CD4-positive, alpha-beta T cell treated with Interferon alpha-2 for 1 hour (primary cell): ENCODE measurements at places on chromosomes 12 and 14.

GRCh38 chr14:81517798-81518398, 15.8 kb downstream of the SEL1L start:
- no peak for DNase-seq

GRCh38 chr14:53890611-53891101, 66.0 kb downstream of the BMP4 start:
- no peak for DNase-seq

DNA sequence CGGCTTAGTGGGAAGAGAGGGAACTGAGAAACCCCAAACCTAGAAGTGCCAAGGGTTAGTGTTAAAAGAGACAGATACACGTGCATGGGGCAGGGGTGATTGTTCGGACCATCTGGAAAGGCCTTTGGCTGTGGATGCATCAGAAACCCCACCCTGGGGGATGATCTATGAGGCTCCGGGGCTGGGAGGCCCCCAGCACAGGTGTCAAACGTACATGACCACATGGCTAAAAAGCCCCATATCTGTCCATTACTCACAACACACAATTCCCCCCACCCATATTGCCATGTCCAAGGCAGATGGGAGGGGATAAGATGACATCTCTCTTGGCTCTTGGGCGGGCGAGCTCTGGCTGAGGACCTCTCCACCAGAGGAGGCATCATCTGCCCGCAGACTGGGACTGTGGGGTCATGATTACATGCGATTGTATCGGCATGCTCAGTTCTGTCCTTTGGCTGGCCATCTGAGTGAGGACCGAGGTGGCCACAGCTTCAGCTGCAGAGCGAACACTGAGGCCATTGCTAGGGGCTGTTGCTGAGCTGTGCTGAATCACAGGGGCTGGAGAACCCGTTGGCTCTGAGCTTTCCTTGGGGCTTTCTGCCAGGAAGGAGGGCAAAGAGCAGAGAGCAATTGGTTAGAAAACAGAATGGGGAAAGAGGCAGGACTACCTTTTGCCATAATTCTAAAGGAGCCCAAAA, 9.6 kb upstream of the NPFF start:
- DNase-seq: no peak

DNA sequence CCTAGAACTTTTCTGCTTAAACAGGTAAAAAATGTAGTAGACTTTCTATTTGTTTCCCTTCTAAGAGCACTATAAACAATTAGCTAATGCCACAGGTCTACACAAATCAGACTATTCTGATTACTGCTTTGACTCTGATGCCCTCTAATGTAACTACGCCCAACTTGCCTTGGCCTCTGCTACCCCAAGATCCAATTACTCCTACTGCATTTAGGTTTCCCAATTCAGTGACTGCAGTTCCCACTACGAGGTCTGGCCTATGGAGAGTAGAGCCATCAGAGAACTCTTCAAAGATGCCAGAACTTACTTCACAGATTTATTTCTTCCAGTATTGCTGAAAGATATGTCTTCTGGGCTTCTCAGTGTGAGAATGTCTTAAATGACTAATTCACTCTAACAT, 15.3 kb upstream of the STYK1 start:
- no peak for DNase-seq

DNA sequence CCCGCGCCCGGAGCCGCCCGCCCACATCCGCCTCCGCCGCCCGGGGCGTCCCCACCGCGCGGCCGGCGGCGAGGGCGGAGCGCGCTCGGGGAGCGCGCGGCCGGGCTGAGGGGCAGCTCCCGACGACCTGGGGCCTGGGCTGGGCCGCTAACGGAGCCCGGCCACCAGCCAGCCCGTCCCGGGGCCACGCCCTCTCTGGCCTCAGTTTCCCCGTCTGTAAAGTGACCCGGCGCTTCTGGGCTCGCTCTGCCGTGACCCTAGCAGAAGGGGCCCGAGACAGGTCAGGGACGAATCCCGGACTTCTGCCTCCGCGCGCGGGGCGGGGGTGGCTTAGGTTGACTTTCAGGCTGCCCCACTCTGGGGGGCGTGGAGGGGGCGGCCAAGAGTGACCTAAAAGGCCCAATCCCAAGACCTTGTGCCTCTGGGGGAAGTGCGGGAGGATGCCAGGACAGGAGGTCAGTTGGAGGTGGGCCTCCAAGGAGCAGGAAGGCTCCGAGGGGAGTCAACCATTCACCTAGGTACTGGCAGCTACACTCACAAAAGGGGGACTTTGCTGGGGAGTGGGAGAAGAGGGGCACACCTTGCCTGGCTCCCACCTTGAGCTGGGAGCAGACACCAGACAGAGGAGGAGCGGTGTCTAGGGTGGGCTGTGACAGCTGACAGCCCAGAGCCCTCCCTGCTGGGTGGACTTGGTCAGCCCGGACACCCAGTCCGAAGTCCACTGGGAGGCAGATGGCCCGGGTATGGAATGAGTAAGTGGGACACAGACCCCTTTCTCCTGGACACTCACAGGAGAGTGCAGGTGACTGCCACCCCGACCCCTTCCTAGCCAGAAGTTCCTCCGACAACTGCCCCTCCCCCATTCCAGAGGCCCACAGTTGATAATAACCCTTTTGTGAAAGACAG, 486 bp upstream of the AKT1 start:
- DNase-seq: peak; percentile 77

DNA sequence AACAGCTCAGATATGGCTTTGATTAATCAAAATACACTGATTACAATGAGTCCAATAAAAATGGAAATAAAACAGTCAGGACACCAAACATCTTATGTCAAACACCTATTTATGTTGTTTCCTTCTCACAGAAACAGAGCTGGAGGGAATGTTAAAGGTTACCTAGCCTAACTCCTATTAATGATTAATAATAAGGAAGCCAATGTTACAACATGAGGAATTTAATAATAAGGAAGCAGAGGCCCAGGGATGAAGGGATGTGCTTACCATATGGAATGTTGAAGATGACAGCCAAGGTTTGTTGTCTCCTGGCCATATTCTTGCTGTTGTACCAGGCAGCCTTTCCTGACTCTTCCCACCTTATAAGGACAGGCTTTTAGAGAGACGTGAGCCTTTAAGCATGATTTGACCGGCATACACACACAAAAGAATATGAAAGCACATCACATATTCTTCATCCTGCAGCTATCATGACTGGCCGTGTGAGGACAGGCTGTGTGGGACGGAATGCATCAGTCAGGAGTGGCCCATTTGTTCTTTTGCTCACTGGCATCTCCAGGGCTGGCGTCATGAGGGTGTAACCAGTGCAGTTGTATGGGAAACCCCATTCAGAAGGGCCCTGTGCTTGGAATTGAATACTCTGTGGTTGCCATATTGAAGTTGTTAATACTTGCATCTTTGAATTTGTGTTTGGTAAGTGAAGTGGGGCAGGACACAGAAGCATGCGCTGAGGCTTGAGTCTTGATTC, 3.1 kb upstream of the GPRC5D start:
- no peak for DNase-seq

DNA sequence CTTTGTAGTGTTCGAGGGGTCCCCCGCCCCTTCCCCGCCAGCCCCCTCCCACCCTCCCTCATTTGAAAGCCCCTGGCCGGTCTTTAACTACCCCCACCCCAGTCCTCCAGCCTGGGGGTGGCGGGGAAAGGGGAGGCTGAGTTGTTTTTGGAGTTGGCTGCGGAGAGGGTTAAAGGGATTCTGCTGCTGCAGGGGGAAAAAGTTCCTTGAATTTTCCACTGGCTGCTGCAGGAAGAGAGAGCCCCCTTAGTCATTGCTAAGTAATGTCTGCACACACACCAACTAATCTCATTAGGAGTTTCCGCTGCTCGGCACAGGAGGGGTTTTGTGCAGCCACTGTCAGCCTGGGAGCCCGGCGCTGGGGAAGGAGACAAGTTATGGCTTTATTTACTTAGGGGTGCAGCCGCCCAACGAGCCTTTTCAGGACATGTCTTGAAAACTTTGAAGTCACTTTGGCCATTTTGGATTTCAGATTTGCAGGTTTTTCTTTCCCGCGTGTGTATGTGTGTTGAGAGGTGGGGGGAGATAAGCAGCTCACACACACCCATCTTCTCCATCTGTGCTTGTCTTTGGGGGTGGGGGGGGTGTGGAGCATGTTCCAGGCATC, 1.8 kb downstream of the ELK3 start:
- no peak for DNase-seq

GRCh38 chr12:6936636-6937480, 6.8 kb upstream of the RNU7-1 start:
- peak; percentile 31 for DNase-seq

GRCh38 chr12:58593557-58594304, 326.6 kb downstream of the LRIG3 start:
- no peak for DNase-seq

DNA sequence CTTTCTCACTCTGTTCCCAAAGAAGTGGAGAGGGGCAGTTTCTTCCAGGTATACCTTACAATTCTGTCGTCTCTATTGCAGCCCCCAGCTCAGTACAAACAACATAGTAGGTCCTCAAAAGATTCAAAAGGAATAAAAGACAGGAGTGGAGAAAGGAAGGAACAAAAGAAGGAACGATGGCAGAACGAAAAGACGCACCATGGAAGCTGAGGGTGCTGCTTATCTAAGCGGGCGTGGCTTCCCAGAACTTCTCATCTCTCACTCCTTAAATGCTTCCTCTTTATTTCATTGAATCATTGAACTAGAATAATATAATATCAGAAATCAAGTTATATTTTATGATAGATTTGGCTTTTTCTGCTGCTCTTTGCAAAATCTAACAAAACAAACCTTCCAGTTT, 13.7 kb upstream of the LTA4H start:
- no peak for DNase-seq

DNA sequence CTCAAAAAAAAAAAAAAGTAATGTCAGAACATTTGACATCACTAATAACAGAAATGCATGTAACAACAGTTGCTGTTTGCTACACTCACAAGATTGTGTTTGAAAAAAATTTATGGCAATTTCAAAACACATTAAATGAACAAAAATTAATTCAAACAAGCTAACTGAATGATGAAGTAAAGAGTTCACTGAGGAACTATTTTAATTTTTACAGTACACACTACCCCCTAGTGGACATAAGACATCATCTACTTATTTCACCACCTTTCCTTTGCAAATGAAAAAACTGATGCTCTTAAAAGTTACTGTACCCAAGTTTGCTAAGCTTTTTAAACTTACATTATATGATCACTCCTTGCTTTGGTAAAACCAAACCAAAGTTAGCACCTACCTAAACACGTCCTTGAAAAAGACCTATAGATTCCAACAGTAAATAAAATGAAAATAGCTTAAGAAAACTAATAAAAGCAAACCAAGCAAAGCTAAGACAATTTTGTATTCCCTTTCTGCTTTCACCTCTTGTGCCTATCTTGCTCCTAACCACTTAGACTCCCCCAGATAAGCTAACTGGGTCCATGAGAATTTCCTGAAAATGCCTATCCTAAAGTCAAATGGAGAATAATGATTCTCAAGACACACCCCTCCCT, 22.2 kb downstream of the UBE2N start:
- DNase-seq: peak; percentile 67

DNA sequence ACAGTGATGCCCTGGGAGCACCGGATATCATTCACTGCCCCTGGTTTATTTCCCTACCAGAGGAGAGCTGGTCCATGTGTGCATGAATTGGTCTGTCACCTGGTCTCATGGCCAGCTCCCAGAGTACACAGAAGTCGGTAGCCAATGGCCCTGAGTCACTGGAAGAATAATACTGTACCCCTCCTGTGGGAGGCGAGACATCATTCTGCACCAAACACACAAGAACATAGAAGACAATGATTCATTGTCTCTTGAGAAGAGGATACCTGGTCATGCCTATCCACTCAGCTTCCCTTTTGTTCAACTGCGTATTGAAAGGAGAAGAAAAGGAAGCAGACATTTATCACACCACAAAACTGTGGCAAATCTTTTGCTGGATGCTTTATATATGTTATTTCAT, 216.2 kb downstream of the DPF3 start:
- DNase-seq: no peak

DNA sequence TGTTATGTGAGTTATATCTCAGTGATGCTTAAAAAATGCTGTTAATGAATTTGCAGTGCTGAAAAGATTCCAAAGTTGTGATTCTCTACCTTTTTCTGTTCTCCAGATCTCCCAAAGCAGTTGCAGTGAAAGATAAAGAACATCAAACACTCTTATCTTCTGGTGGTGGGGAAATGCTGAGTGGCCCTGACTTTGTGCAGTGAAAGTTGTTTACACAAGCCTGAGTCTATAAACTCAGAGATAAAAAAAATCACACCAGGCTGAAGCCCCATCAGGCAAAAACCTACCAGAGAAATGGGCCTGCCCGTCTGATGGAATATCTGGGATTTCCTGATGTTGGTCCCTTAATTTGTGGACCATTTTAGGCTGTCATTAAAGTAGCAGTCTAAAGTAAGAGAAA, 46.1 kb downstream of the RASSF3 start:
- DNase-seq: no peak

GRCh38 chr12:92078167-92079053, 67.2 kb downstream of the BTG1 start:
- DNase-seq: no peak

GRCh38 chr14:21476523-21476924, 235 bp downstream of the RAB2B start:
- DNase-seq: no peak

DNA sequence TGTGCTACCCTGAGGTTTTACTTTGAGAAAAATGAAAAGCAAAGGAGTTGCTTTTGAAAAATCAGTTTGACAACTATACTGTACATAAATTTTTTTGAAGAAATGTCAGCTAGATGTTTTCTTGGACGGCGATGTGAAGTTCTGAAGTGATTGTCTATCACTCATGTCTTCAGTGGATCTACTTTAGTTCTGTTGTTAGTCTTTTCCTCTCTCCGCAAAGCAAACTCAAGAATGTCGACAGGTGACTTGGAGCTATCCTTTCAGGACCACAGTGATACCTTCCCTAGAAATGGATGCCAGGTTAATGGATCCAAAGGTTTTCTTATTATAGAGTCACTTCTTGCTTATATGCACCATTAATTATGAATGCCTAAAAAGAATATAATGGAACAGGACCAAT, 1.2 kb downstream of the PTPRO start:
- no peak for DNase-seq

- DNase-seq: no peak
These were observed 276.8 kb downstream of the ADGRD1 start for GRCh38 chr12:131230340-131231031.

DNA sequence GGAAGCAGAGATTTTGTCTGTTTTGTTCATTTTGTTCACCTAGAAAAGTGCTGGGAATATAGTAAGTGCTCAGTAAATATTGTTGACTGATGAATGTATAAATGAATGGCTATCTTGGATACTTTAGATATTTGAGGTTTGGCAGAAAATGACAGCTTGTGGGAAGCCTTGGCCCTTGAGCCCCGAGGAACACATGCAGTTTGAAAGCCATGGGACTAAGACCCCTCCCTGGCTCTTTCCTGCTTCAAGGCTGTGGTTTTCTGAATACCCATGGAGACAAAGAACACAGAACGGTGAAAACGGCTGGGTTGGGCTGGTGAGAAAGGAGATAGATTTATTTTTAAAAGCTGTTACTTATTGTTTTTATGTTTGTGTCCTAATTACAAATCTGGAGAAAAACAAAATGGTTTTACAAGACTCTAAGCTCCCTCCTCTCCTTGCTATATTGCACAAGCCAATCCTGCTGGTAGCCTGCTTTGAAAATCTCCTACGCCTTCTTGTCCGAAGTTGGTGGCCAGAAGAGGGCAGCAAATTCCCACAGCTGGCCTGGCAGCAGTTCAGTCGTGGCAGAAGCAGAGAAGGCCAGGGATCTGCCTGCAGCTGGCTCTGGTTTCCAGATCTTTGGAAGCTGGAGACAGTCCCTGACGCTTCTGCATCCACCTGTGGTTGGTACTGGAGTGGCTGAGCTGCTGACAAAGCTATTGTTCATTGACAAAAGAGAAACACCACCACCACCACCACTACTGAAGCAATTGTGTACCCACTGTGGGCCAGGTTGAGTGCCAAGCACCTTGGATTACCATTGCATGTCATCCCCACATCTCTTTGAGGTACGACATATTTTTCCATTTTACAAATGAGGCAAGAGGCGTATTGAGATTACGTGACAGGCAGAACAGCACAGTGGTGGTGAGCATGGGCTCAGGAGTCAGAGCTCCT, 5.2 kb upstream of the KRT85 start:
- peak; percentile 56 for DNase-seq
